ENCODE measurements at places on chromosomes 5 and 9.

GRCh38 chr5:142548739-142549275 lies 137.1 kb downstream of the FGF1 start:
- DNase-seq = peak; percentile 26

DNA sequence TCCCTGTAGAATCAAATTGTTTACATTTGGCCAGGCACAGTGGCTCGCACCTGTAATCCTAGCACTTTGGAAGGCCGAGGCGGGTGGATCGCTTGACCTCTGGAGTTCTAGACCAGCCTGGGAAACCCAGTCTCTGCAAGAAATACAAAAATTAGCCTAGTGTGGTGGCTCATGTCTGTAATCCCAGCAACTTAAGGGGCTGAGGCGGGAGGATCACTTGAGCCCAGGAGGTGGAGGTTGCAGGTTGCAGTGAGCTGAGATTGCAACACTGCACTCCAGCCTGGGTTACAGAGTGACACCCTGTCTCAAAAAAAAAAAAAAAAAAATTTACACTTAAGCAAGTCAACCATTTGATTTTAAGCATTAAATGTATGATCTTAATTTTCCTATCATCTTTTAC lies 17.5 kb upstream of the IQGAP2 start:
- DNase-seq = no peak

DNA sequence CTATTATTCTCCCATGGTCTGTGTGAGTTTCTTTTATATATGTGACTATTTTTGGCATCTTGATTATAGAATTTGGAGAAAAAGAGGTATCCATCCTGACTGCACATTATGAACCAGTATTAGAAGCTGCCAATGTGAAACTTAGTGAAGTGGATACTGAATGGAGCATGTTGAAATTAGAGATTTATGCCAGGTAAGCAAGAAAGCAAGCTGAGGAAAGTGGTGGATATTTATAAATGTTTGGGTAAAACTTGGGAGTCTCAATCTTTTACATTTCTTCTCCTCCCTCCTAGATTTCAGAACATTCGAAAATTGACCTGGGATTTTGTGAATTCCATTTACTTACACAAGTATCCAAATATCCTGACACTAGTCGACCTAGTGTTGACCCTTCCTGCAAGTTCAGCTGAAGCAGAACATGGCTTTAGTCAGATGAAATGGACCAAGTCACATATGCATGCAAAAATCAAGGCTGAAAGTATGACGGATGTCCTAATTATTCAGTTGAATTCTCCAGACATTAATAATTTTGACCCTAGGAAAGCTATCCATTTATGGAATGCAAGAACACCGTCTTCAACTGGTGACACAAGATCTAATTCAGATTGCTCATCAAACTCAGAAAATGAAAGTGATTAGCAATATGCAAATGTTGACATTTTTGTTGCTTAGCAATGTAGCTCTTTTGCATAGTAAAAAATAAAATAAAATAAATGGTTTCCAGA lies 66.8 kb upstream of the IL7R start:
- DNase-seq = peak; percentile 62

GRCh38 chr9:117134826-117135500 lies 279.9 kb downstream of the ASTN2 start:
- DNase-seq = no peak

DNA sequence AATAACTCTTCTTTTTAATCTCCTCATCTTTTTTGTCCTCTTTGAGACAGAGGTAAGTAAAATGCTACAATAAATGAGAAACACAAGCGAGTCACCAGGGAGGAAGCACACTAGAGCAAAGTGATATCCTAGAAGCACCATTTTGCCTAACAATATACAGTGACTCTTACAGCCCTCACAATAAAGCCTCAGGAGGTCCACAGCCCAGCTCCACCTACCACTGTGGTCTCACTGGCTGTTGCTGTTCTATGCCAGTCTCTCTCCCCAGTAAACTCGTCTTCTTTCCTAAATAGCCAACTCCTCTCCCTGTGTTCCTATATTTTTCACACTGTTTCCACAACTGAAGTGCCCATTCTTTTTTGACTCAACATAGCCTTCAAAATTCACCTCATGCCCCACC lies 44.3 kb downstream of the TNFSF15 start:
- DNase-seq = no peak

DNA sequence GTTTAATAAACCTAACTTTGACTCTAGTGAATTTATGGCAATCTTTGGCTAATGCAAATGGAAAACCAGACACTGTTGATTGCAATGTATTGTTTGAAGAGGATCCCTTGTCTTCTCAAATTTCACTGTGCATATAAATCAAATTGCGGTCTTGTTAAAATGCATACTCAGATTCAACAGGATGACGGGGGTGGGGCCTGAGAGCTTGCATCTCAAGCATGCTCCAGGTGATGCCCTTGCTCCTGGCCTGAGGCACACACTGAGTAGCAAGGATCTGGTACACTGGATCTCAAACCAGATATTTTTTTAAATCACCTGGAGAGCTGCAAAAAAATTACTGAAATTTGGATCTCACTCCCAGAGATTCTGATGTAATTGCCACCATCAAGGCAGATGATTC lies 463.7 kb downstream of the DNAH5 start:
- no peak for DNase-seq

GRCh38 chr9:89837162-89837933 lies 232.5 kb downstream of the GADD45G start:
- no peak for DNase-seq

- no peak for DNase-seq
These were observed 508.8 kb downstream of the PSAT1 start for GRCh38 chr9:78805771-78806170.

All from CD4-positive, alpha-beta memory T cell (primary cell).